Hypothalamus (tissue), 51 donors: ENCODE measurements at places on chromosomes 5 and 9.
A peak's percentile ranks its signal among the peaks of the same experiment; 100 is the strongest.

- no peak for DNase-seq
These were observed 89.7 kb upstream of the ADRA1B start for GRCh38 chr5:159826351-159827214.

GRCh38 chr9:126587187-126588185 lies 26.2 kb upstream of the LMX1B start:
- peak; percentile 60 for DNase-seq

DNA sequence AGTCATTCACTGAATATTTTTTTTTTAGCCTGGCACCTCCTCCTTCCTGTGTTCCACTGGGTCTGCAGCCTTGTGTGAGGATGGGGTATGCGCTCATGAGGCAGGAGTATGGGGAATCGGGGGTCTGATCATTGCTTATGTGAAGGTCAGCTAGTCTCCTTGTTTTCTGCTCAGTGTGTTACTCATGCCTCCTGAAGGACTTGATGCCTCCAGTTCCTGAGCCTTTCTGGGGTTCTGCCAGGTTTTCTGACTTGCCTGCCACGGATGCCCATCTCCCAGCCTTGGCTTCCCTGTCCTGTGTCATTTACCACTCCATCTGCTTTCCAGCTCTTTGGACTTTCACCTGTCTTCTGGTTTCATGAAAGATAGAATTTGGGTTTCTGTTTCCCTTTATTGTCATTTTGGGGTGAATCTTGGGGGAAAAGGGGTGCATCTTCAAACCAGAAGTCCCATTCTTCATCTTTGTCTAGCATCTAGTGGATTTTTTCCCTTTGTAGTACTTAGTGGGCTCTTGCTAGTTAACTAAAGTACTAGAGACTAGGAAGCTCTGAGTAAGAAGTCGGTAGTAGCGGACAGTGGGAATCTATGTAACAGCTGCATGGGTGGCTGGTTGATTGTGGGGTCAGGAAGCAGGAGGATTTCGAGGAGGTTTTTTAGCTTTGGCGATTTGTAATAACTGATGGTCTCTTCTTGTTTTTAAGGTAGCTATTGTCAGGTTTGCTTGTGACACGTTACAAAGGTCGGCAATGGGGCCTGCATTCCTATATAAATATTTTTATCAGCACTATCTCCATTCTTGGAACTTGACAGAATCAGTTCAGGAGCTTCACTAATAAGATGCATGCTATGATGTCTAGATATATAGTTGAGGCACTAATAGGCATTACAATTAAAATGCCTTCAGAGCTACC lies 8.2 kb downstream of the OTULIN start:
- DNase-seq, result no peak

GRCh38 chr9:120030847-120031246 lies 549.1 kb downstream of the CDK5RAP2 start:
- DNase-seq, result no peak

DNA sequence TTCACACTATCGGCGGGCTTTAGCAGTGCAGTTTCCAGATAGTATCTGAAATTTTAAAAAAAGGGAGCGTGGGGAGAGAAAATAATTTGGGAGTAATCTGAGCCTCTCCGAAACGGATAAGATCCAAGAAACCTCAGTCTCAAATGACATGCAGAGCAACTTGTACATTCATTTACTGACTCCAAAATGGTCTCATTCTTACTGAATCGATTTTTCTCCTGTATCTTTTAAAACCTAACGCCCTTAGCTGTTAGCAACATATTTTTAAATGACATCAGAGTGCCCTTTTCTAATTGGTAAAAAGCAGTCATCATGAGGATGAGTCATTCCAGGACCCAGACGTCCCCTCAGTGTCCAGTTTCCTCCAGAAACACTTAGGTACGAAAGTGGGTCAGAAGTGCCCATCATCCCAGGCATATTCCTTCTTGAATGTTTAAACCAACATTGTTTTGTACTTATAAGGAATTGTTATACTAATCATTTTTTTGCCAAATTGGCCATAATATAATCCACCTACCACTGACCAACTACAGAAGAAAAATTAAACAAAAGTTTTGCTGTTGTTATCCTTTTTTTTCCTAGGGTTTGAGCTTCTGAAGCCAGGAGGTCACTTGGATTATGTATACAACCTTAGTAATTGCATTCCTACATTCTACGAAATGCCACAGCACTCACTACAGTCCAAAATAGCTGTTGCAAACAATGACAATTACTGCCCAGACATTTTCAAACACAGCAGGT lies 354.4 kb downstream of the ADAMTS6 start:
- DNase-seq, result no peak

DNA sequence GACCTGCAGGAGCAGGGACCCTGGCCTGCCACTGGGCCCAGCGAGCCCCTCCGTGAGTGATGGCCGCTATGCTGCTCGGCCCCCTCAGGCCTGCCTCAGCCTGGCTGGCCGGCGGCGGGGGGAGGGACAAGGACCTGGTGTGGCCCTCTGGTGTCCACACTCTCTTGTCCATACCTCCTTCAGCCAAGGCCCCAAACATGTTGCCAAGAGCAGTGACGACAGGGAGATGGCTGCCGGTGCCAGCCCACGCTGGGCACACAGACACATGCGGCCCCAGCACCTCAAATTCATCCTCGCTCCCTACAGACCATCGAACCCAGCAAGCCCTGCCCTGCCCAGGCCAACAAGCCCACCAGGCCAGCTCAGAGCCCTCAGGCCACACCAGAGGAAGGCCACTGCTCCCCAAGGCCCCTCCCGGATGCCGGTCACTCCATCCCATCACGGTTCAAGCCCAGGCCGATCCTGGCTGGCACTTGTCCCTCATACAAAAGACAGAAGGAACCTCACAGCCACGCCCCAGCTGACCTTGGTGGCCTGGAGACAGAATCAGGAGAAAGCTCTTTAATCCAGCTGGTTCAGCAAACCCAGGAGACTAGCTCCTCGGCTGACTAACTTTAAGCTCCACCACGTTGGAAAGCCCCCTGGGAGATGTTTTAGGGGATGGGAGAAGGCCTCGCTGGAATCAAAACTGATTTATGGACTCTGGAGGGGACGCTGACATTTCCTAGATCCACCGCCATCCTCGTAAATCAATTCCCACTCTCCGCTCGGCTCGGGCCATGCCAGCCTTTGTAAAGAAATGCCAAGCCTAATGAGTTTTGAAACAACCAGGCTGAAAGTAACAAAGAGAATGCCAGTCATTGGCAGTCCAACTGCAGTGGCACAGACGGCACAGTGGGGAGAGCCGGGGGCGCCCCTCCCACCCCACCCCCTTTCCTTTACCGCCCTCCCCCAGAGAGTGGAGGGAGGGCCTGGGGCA lies 84.9 kb downstream of the VAV2 start:
- no peak for DNase-seq

DNA sequence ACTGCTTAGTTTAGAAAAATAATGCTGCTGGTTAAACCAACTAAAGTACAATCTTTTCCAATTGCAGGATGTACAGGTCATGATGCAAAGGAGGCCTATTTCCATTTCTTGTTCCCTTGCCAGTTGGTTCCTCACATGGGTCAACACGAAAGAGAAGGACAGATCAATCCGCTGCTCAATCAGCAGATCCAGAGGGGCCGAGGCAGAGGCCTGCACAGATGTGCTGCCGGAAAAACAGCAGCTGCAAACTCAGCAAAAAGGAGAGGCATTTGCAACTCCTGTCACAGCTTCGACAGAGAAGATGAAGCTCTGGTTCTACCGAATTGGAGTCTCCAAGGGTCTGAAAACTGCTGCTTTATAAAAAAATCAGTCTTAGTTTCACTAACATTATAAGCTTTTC lies 69.8 kb downstream of the NIPSNAP3B start:
- no peak for DNase-seq

- no peak for DNase-seq
These were observed 116.0 kb downstream of the CRB2 start for GRCh38 chr9:123471843-123472570.

- no peak for DNase-seq
These were observed 39.5 kb upstream of the IQGAP2 start for GRCh38 chr5:76363352-76364225.

DNA sequence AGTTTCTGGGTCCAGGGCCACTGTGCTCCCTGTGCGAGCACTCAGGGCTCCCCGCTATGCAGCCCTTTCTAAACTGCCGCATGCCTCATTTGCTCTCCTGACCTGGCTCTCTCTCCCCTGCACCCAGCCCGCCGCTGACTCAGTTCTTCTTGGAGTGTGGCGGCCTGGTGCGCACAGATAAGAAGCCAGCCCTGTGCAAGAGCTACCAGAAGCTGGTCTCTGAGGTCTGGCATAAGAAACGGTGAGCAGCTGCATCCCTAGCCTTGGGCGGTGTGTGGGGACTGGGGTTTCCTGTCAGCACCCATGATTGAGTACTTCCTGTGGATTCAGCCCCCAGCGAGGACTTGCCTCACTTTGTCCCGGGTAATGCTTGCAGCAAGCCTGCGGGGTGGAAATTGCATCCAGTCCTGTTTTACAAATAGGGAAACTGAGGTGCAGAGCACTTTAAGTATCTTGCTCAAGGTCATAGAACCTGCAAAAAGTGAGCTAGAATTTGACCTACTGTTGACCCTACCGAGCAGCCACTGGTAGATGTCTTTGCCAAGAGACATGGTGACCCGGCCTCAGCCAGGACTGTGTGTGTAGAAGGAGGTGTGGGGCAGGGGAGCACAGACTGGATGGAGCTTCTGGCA lies 27.9 kb downstream of the USP20 start:
- DNase-seq, result no peak

DNA sequence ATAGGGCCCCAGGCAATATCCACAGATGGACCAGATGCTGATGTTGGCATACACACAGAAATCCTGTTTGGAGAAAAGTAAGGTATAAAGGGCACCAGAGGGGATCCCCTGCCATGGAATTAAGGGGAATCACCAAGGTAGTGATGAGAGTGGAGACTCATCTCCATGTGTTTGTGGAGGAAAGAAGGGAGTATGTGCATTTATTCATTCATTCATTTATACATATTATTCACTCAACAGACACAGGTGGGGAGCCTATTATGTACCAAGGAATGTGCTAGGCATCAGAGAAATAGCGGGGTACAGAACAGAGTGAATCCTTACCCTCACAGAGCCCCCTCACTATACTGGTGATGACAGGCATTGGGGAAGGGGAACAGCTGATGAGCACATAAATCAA lies 116.8 kb upstream of the IL12B start:
- DNase-seq, result no peak

DNA sequence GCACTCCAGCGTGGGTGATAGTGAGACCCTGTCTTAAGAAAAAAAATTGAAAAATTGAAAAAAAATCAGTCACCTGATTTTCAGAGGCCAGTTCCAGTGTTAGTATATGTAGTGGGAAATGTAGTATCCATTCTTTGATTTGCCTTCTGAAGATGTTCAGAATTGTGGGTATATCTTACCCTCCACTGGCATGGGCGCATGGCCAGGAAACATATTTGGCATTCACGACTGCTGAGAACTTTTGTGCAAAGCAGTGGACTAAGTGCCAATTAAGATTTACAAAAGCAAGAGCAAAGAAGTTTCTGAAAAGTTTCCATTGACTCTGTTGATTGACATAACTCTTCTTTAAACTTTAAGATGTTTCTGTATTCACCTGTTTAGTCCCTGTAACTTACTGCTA lies 2.4 kb downstream of the CAVIN4 start:
- no peak for DNase-seq

DNA sequence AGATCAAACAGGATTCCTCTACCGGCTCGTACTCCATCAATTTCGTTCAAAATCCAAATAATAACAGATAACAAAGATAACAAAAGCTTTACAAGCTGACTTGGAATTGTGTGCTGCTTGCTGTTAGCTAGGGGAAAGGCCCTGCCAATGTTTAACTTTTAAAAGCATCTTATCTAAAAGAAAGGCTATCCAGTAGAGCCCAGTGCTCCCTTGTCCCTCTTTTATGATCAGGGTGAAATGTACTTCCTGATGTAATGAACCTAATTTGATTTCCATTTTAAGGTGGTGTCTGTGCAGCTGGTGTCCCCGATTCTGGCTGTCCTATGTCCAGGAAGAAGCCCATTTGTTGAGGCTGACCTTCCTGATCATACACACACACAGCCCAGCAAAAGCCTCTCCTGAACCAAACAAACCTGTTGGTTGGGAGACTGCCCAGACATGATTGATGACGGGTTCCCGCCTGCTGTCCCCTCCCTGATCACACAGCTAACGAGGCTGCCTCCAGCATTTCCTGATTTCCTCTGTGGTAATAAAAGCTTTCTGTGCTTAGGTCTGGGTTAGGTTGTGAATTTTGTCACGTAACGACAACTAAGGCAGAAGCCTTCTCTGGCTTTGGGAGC lies 54.1 kb downstream of the PWWP2A start:
- no peak for DNase-seq

- DNase-seq, result no peak
These were observed 58.9 kb downstream of the DAP start for GRCh38 chr5:10702040-10702629.

DNA sequence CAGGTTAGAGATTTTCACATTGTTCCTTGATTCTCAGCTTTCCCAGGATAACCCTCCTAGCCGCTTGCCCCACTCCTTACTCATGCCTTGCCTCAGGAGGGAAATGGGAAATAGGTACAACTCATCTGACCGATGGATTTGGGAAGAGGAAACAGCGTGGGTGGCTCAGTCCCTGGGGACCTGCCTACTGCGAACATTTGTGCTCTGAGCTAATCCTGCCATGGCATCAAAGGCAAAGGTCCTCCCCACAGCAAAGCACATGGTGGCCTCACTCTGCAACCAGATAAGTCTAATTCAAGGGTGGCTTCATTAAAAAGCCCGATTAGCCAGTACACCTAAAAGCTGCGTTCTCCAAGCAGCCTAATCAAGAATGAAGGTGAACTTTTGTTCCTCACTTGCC lies 82.4 kb upstream of the ADRA1B start:
- DNase-seq, result no peak
